ENCODE measurements at places on chromosomes 3 and 15.

DNA sequence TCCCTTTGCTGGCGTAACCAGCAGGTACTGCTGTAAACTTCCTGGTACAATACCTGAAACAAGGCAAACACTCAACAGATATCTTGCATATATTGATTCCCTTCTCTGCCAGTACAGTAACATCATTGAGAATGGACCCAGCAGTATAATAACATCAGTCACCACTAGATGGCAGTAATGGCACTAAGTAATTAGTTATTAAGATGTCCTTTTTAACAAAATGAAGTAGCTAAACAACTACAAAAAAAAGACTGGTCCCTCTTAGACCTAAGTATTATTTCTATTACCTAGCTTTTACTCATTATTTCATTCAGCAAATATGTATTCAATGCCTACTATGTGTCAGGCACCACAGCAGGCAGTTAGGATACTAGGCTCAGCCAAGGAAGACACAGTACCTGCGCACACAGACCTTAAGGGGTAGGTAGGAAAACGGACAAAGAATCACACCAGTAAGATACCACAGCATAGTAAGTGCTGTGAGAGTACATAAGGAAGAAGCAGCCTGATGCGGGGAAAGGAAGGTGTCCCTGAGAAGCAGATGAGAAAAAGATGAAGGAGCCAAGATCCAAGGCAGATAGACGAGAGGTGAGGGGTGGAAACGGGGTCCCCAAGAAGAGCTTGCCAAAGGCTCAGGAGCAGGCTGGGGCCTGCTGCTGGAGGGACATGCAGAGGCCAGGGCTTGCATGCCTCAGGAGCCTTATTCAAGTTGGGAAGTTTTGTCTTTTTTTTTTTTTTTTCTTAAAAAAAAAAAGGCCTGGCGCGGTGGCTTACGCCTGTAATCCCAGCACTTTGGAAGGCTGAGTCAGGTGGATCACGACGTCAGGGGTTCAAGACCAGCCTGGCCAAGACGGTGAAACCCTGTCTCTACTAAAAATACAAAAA is 102.7 kb upstream of the CHD2 start:
- DNase-seq: no peak

- DNase-seq: no peak
Observed at GRCh38 chr3:171258316-171258715, 201.9 kb downstream of the TNIK start.

DNA sequence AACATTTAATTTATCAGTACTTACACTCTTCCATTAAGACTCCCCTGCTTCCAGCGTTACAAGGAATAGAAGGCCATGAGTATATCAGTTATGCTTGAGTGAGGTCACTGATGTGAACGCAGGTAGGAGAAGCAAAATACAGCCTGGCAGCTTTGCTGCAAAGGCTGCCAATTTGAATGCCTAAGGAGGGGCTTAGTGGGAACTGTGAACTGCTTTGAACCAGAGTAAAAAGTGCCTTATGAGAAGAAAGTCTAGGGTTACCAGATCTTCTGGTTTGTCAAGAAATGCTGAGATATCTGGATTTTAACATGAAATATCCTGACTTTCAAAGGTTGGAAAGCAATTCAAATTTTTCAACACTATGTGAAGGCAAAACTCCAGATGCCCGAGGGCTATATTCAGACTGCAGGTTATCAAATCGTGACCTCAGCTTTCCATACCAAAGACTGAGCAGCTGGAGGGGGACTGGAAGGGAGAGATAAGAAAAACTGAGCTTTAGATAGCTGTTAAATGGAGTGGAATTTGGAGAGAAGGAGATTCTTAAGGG is 446.3 kb upstream of the NECTIN3 start:
- DNase-seq: no peak

GRCh38 chr3:71708476-71709105 is 16.6 kb downstream of the EIF4E3 start:
- no peak for DNase-seq

GRCh38 chr3:124976383-124976782 is 41.8 kb upstream of the MUC13 start:
- no peak for DNase-seq

DNA sequence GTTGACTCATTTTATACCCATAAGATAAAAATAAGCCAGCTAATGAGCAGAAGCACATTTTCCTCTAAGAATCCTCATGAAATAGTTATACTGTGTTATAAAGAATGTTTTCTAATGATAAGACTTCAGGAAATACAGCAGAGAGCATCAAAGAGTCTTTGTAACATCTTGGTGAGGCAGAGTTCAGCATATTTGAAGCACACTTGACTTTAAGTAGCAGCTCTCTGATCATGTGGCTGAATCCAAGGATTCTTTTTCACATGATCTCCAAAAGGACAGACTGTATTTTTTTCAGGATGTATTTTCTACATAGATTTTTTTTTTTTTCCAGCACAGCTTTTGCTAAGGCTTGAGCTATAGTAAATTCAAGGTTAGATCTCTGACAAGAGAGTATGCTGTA is 195.1 kb downstream of the SI start:
- DNase-seq: no peak

- DNase-seq: no peak
Observed at GRCh38 chr3:183033746-183034145, 53.4 kb upstream of the DCUN1D1 start.

DNA sequence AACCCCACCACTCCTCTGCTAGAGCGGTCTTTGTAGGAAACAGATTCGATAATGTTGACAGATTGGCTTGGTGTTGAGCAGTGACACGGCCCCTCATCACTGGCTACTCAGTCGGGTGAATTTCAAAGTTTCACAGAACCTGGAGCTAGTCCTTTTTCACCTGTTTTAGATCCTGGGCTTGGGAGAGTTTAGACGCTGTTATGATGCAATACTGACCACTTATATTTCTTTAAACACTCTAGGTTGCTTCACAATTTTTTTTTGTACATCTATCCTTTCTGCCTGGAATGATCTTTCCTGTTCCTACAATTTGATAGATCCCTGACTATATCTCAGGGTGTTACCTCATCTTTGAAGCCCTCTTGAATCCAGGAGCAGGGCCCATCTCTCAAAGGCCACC is 97.1 kb upstream of the ATP10A start:
- DNase-seq: no peak

DNA sequence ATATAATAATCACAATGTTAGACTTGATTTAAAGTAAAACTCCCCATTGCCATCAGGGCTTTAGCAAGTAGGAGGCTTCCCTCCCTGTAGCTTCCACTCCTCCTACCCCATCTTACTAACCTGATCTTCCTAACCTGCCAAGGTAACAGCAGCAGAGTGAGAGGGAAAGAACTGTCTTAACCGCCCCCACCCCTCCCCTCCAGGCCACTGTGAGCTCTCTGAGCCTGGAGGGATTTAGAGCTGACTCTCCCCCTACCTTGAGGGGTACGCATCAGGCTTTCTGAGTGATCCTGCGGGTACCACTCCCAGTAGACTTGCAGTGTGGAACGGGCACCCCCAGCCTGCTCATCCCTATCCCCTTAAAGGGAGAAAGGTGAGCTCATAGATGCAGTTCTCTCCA is 11.4 kb upstream of the PRSS50 start:
- DNase-seq: no peak

- no peak for DNase-seq
Observed at GRCh38 chr3:191136347-191136746, 62.7 kb upstream of the OSTN start.

GRCh38 chr15:74482661-74483060 is 21.7 kb upstream of the UBL7 start:
- no peak for DNase-seq

GRCh38 chr15:61031532-61031931 is 197.6 kb downstream of the RORA start:
- no peak for DNase-seq

- peak; percentile 82 for DNase-seq
Observed at GRCh38 chr15:76150971-76151598, 91.3 kb downstream of the TMEM266 start.

GRCh38 chr3:187845826-187846225 is 100.6 kb upstream of the BCL6 start:
- DNase-seq: no peak

DNA sequence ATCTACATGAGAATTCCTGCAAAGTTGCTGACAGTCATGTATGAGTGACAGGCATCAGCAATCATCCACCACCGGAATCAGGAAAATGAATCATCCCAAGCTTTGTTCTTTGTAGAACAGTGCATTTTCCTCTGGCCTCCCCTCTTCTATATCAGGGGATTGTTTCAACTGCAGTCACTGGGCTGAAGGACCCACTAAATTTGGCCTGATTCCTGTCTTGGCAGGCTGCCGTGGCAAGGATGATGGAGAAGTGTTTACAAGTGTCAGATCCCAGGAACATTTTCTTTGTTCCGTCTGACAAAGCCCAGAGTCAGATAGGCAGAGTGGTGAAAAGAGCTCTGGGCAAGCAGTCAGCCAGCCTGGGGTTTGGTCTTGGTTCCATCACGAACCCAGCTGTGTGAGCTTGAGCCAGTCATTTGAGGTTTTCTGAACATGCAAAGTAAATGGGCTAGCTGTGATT is 175.1 kb upstream of the TSC22D2 start:
- no peak for DNase-seq

DNA sequence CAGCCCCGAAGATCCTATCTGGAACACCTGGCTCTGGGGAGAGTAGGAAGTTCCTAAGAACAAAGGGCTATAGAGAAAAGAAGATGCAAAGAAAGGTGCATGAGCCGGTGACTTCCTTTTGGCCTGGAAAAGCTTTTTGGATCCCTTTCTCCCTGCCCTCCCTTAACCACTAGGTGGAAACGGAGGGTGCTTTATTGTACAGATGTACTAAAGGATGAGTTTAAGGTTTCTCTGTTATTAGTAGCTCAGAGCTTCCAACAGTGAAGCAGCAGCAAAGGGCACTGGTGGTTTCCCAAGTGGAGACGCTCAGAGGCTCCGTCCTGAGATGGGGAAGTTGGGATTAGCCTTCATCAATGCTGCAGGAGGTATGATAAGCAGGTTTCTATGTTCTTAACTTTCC is 5.9 kb upstream of the ADGRG7 start:
- DNase-seq: no peak

DNA sequence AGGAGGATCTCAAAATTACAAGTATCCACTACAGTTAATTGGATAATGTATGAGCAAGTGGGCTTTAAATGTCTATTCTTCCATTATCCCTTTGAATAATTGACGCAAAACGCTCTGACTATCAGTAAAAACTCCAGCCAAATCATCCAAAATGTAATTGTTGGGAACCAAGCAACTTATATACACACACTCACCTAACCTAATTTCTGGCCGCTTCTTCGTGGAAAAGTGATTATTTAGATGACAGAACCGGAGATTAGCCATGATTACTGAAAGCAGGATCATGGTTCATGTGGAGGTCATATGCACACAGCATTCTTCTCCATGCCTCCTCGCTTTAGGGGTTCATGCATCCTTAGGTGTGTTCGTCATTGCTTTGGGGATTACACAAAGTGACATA is 992.4 kb downstream of the NAALADL2 start:
- no peak for DNase-seq

GRCh38 chr3:41173926-41174885 is 25.1 kb upstream of the CTNNB1 start:
- DNase-seq: no peak

DNA sequence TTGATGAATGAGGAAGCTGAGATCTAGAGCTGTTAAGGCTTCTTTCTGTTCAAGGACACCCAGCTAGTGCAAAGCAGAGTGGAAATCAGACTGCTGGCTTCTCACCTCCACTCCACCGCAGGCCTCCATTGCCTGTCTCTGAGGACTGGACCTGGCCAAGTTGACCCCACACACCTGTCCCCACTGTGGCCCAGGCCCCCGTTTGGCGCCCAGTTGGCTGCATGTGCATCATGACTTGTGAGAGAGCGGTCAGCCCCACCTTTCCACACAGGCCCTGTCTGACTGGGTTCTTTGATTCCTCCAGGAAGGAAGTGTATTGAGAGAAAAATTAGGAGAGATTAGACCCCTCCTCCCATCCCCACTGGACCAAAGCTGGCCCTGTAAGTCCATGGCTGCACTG is 206.3 kb upstream of the TLE3 start:
- no peak for DNase-seq

GRCh38 chr3:40071683-40072238 is 237.7 kb upstream of the EIF1B start:
- DNase-seq: no peak

DNA sequence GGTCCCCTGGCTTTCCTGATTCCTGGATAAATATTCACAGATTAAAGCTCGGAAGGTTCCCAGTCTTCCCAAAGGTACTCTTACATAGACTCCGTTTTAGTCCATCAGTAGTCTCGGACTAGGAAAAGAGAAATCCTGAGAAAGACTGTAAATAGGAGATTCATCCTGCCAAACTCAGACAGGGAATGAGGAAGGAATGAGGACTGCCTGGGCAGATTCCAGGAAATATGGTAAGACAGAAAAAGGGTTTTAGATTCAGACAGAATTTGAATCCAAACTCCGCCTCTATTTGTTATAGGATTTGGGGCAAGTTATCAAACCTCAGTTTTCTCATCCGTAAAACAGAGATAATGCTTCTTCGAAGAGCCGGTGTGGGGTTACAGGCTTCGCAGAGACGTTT is 77.8 kb upstream of the VGLL4 start:
- DNase-seq: no peak

DNA sequence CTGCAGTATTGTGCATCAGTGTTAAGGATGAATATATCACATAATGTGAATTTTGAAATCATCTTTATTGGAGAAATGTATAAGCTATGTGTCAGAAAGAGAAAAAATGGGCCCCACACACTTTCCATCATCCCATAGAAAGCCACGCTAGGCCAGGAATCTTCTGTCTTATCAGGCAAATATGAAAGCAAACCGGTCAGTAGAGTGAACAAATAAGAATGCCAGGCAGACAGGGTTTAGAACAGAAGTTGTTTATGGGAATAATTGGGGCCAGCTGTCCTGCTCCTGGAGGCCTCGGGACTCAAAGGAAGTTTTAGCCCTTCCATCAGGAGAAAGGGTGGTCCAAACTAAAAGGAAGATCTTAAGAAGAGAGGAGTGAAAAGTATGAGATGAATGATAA is 39.5 kb downstream of the ZNF280D start:
- no peak for DNase-seq

- no peak for DNase-seq
Observed at GRCh38 chr15:68729789-68730411, 90.8 kb downstream of the ANP32A start.

DNA sequence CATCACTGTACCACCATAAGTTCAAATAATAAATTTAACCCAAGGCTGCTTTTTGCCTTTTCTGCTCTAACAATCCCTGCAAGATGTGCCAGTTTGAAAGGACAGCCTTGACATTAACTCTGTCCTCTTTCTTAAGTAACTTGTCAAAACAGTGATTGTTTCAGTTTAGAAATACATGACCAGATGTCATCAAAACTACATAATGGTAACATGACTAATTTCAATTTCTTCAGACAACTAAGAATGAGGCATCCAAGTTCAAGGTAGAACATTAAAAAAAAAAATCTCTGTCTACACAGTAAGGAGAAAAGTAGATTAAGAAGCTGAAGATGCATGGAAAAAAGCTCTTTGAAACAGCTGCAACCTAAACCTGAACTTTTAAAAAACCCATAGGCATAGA is 47.4 kb downstream of the SHQ1 start:
- DNase-seq: no peak

DNA sequence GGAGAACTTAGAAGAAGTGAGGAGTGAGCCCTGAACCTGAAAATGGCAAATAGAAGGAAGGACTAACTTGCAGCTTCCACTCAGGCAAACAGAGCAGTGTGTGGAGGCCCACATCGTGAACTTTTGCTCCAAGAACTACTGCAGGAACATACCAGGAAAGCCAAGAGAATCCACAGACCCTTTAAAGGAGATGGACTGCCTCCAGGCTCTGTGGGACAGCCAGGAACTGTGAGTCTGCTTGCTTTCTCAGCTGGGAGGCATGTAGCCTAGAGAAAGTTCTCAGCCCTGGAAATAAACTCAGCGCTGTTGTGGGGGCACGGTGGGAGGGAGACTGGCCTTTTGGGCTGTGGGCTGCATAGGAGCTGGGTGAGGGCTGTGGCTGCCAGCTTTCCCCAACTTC is 93.0 kb downstream of the SNRK start:
- no peak for DNase-seq

All from GM12892 (cell line).